Keratinocyte (primary cell): ENCODE measurements at places on chromosomes 12 and 14. TPM values are rescaled to one million over a fixed set of nuclear protein-coding genes. Genes with fewer than 3 reads are reported as not detected.

Gene FAM90A1
- 0.04 to 0.05 TPM in 2 of 3 replicates, not detected in the other for polyA plus RNA-seq

DNA sequence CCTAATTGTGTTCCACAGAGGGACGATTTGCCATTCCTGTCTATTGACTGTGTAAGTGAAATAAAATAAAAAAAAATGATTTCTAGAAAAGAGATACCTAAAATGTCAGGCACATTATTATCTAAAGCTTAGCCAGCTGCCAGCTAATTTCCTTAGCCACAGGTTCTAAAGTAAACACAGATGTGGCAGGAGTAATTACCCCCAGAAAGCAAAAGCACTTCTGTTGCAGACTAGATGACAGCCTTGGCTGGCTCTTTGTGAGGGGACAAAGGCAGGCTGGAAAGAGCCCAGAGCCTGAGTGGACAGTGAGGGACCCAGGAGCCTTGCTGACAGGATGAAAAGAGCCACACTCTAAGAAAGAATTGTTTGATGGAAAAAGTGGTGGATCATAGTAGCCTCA is 418.1 kb downstream of the LRIG3 start:
- peaks cover 7% of the 10 kb centered on the region for H3K4me1 ChIP-seq
- no peak overlapping the region for H3K27ac ChIP-seq
- no peak for DNase-seq
- H3K36me3 ChIP-seq = no peaks in the 10 kb centered on the region

DNA sequence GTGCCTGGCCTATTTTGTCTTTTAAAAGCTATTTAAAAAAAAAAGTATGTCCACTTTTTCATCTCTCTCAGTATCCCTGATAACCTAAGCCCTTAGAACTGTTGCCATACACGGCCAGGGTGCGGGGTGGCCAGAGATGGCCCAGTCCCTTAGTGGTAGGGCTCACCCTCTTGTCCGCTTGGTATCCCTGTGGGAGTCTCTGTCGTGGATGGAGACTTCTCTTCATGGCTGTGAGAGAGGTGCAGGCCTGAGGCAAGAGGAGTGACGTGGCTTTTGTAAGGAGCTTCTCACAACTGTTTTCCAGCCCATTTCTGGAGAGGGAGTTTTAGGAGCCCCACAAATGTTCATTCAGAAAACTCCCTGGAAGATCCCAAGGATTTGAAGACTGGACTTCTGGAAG is 26.8 kb downstream of the XRCC3 start:
- peaks cover 33% of the 10 kb centered on the region for H3K36me3 ChIP-seq
- no peaks in the 10 kb centered on the region for H3K27me3 ChIP-seq
- peaks cover 17% of the 10 kb centered on the region for H3K4me1 ChIP-seq
- no peak for DNase-seq

DNA sequence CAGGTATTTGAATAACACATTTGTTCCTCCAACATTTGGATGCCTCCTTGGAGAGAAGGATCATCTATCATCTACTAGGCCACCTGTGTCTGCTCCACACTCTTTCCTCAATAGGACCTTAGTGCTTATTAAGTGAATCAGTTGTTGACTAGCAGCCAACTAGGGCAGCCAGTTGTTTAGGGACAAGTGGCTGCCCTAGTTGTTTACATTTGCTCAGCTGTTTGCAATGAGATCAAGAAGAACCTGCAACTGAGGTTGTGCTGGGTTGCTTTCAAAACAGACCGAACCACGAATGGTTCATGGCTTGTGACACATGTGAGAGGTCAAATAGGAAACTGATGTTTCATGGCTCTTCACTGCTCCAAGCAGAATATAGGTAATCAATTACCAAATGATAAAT is 53.8 kb downstream of the TMCC3 start:
- H3K27me3 ChIP-seq = no peaks in the 10 kb centered on the region
- no peak for DNase-seq
- H3K36me3 ChIP-seq = no peaks in the 10 kb centered on the region
- H3K4me3 ChIP-seq = no peak overlapping the region

- H3K27ac ChIP-seq = no peak overlapping the region
- peaks cover 19% of the 10 kb centered on the region for H3K36me3 ChIP-seq
Measured at GRCh38 chr14:68927956-68928675, 51.0 kb downstream of the ACTN1 start.

DNA sequence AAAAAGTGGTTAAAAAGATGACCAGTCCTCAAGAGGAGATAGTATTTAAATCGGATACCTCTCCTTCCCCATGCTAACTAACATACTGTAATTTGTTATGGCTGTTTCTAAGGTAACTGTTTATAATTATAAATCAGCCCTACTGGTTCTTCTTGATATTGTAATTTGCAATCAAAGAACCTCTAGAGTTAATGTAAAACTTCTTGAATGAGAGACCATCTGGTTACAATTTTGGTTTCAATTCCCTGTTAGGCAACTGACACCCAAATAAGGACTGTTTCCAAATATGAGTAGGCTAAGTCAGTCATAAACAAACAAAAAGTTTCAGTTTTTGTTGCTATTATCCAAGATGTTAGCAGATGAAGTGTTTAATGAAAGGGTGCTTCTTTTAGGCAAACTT is 120.2 kb upstream of the DNM1L start:
- peaks cover 8% of the 10 kb centered on the region for H3K4me1 ChIP-seq
- no peak overlapping the region for H3K27ac ChIP-seq
- DNase-seq = no peak
- H3K27me3 ChIP-seq = no peaks in the 10 kb centered on the region

DNA sequence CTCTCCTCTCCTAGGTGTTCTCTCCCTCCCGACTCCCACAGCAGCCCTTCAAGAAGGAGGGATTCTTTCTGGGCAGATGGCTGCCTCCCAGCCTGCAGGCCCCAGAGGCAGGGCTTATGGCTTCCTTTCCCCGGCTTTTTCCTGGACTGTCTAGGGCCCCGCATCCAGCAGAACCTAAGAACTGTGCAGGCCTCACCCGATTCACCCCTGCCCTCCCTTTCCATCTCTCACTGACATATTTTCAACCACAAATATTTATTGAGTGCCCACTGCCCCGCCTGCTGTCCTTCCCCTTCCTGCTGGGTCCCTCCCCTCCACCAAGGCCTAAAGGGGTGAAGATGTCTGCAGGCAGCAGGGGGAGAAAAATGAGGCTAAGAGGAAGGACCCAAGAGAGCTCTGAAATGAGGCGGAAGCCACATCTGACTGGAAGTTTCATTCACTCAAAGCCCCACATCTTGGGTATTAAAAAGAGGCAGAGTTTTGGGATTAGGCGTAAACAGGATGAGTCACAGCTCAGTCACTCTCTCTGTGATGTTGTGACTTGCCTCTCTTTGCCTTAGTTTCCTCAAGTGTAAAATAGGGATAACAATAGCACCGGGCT is 2.9 kb downstream of the SCNN1A start:
- no peaks in the 10 kb centered on the region for H3K36me3 ChIP-seq
- peak; percentile 66 for DNase-seq
- peak overlapping the region; percentile 95 for H3K27ac ChIP-seq
- H3K4me1 ChIP-seq = peaks cover 85% of the 10 kb centered on the region

DNA sequence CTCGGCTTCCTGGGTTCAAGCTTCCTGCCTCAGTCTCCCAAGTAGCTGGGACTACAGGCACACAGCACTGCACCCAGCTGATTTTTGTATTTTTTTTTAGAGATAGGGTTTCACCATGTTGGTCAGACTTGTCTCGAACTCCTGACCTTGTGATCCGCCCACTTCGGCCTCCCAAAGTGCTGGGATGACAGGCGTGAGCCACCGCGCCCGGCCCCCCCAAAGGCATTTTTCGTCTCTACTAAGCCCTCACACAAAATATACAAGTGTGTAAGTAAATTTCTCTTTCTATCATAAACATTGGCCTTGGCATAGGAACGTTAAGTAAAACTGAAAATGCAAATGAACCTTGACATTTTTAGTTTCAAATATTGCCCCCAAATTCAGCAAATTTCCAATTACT is 2.1 kb downstream of the ACAD10 start:
- no peak overlapping the region for H3K4me3 ChIP-seq
- no peaks in the 10 kb centered on the region for H3K27me3 ChIP-seq
- no peak for DNase-seq
- no peak overlapping the region for H3K27ac ChIP-seq
- H3K36me3 ChIP-seq = peaks cover 6% of the 10 kb centered on the region
- H3K4me1 ChIP-seq = peaks cover 23% of the 10 kb centered on the region

- H3K27me3 ChIP-seq = peaks cover 2% of the 10 kb centered on the region
- no peak overlapping the region for H3K4me3 ChIP-seq
- H3K4me1 ChIP-seq = no peaks in the 10 kb centered on the region
- DNase-seq = no peak
- H3K27ac ChIP-seq = no peak overlapping the region
Measured at GRCh38 chr12:52081263-52081733, 1.8 kb downstream of the SMIM41 start.
